ENCODE measurements at places on chromosomes 5 and 9. TPM values are rescaled to one million over a fixed set of nuclear protein-coding genes. Genes with fewer than 3 reads are reported as not detected.

ZNF462 gene
- total RNA-seq, result 16.2 TPM

FBP1 gene
- total RNA-seq, result 10.9 TPM

SPINK6 gene
- not detected for total RNA-seq

MARVELD2 gene
- 1.3 TPM for total RNA-seq

GRCh38 chr5:135834639-135835529 is at the start of gene SLC25A48:
Gene SLC25A48, plus strand, starts transcription at chr5:135834663. Its CDS starts 185 bp downstream, at chr5:135834848.
- DNase-seq, result no peak

- no peak for DNase-seq
These were observed 15.4 kb downstream of the IARS1 start for GRCh38 chr9:92278110-92278509.

GRCh38 chr9:14294659-14295058 is 19.3 kb downstream of the NFIB start:
- DNase-seq, result no peak

DNA sequence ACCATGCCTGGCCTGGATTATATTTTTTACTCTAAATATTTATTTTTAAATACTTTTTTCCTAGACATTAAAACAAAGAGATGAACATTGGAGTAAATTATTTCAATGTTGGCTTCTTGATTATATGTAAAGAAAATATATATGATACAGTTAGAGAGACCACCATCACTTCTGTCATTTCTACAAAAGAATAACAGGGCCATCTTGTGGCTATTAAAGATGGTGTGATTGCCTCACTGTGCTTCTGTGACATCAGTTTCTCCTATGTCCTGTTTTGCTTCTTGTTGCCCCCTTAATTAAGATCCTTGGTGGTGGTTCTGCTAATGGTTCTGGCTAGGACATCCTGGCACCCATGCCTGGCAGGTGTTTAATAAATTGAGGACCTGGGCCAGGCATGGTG is 32.9 kb downstream of the NDFIP1 start:
- no peak for DNase-seq
